ENCODE measurements at places on chromosomes 6 and 20. TPM values are rescaled to one million over a fixed set of nuclear protein-coding genes. Genes with fewer than 3 reads are reported as not detected.
A peak's percentile ranks its signal among the peaks of the same experiment; 100 is the strongest.

- DNase-seq: no peak
Observed at GRCh38 chr6:713351-713750, 20.4 kb upstream of the EXOC2 start.

- peak; percentile 42 for DNase-seq
Observed at GRCh38 chr6:73671911-73672685, 18.3 kb upstream of the SLC17A5 start.

DNA sequence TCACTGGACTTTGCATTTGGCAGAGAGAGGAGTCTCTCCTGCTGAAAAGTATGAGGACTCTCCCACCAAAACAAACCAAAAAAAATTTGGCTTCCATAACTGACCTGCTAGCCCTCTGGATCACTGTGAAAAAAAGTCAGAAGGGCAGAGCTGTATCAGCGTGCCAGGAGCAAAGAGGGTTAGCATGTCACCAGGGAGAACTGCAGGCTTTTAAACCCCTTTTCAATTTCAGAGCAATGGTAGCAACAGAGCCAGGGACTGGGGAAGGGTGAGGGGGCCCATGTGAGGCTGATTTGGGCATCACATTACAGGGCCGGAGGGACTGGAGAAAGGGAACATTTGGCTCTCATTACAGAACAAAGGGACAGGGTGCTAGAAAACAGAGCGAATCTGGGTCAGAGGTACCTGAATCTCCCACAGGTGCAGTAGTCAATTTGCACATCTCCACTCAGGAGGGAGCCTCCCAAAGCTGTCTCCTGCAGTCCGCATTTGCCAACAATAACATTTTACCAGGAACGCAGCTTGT lies 185.7 kb upstream of the EYA4 start:
- DNase-seq: no peak

- DNase-seq: no peak
Observed at GRCh38 chr6:127185437-127185995, 67.0 kb downstream of the RSPO3 start.

GRCh38 chr6:122818866-122819265 lies 29.8 kb downstream of the SMPDL3A start:
- no peak for DNase-seq

The LAMA4 gene
- 65.7 TPM for total RNA-seq

All from myocyte (in vitro differentiated cells).